Parietal lobe (tissue), 2 donors: ENCODE measurements at places on chromosomes 1 and 21. TPM values are rescaled to one million over a fixed set of nuclear protein-coding genes. Genes with fewer than 3 reads are reported as not detected.

ACTRT2 gene
- total RNA-seq: not detected

FALEC gene
- 1.9 TPM for total RNA-seq

C1orf122 gene
- 10.3 TPM for total RNA-seq

FTCD gene
- total RNA-seq: 2.2 TPM

CELA2A gene
- not detected for total RNA-seq

ESRRG gene
- total RNA-seq: 8.1 TPM

C8B gene
- not detected for total RNA-seq

PCP4L1 gene
- 1.9 TPM for total RNA-seq

CACNA1E gene
- total RNA-seq: 149 TPM

MFAP2 gene
- 14.7 TPM for total RNA-seq

ZSWIM5 gene
- 38.8 TPM for total RNA-seq

TNFRSF14 gene
- 2.8 TPM for total RNA-seq

S1PR1 gene
- total RNA-seq: 16.0 TPM

KRTAP10-6 gene
- total RNA-seq: not detected

NBPF4 gene
- not detected for total RNA-seq

SMIM1 gene
- total RNA-seq: 2.5 TPM

LCE2B gene
- not detected for total RNA-seq

ZNF683 gene
- total RNA-seq: not detected

TAL1 gene
- 0.94 TPM for total RNA-seq

FCAMR gene
- total RNA-seq: not detected

RGSL1 gene
- not detected for total RNA-seq

SPRR2E gene
- total RNA-seq: not detected

CIART gene
- total RNA-seq: 2.8 TPM

KRTAP12-2 gene
- not detected for total RNA-seq

RIPK4 gene
- total RNA-seq: under 0.01 TPM

VASH2 gene
- total RNA-seq: 80.4 TPM

SIKE1 gene
- 93.0 TPM for total RNA-seq

BARHL2 gene
- not detected for total RNA-seq

PTPN14 gene
- total RNA-seq: 2.2 TPM

AK2 gene
- 76.4 TPM for total RNA-seq

FAM177B gene
- not detected for total RNA-seq

GJA9 gene
- total RNA-seq: not detected

MYBPH gene
- not detected for total RNA-seq

C1orf53 gene
- 1.3 TPM for total RNA-seq

FCRL4 gene
- total RNA-seq: not detected

SPATA1 gene
- total RNA-seq: 0.63 TPM

KRTAP27-1 gene
- not detected for total RNA-seq

MAN1C1 gene
- total RNA-seq: 14.7 TPM

APP gene
- total RNA-seq: 540 TPM

CHRM3 gene
- 71.1 TPM for total RNA-seq

SH2D5 gene
- total RNA-seq: 0.31 TPM
